ENCODE measurements at places on chromosomes 16 and 17. TPM values are rescaled to one million over a fixed set of nuclear protein-coding genes. Genes with fewer than 3 reads are reported as not detected.

The GINS2 gene
- total RNA-seq, result 9.2 TPM

The HOXB4 gene
- 0.26 TPM for total RNA-seq

The HS3ST6 gene
- not detected for total RNA-seq

The KRTAP9-4 gene
- total RNA-seq, result not detected

The BAHCC1 gene
- total RNA-seq, result 5.7 TPM

The FADS6 gene
- not detected for total RNA-seq

The SYT17 gene
- total RNA-seq, result 0.26 TPM

The TPSG1 gene
- total RNA-seq, result not detected

The GNG13 gene
- not detected for total RNA-seq

The ZNF598 gene
- 12.3 TPM for total RNA-seq

The CNTROB gene
- 21.5 TPM for total RNA-seq

The PLA2G10 gene
- total RNA-seq, result not detected

The HOXB7 gene
- total RNA-seq, result not detected

The SLC13A2 gene
- not detected for total RNA-seq

The CHMP1A gene
- total RNA-seq, result 75.3 TPM

The CDC27 gene
- 132 TPM for total RNA-seq

The DNAH9 gene
- total RNA-seq, result not detected

The MPG gene
- 229 TPM for total RNA-seq

The SMIM36 gene
- not detected for total RNA-seq

The LRRC75A gene
- total RNA-seq, result 2.5 TPM

The MPP2 gene
- 2.0 TPM for total RNA-seq

The WNT9B gene
- total RNA-seq, result 0.13 TPM

The CALB2 gene
- not detected for total RNA-seq

The MAPK8IP3 gene
- total RNA-seq, result 39.2 TPM

The POLDIP2 gene
- 67.1 TPM for total RNA-seq

The CCR7 gene
- total RNA-seq, result not detected

The KREMEN2 gene
- total RNA-seq, result not detected

The IKZF3 gene
- total RNA-seq, result not detected

The HSD11B2 gene
- not detected for total RNA-seq

The SLC22A31 gene
- 0.25 TPM for total RNA-seq

The NECAB2 gene
- 0.13 TPM for total RNA-seq

The SLC4A1 gene
- total RNA-seq, result not detected

The OR4D1 gene
- total RNA-seq, result not detected

The DDX19B gene
- total RNA-seq, result 29.2 TPM

The ZFPM1 gene
- total RNA-seq, result 1.7 TPM

The KRTAP4-5 gene
- total RNA-seq, result not detected

The RNF43 gene
- total RNA-seq, result not detected

The SLFN12L gene
- 0.12 TPM for total RNA-seq

The GLP2R gene
- not detected for total RNA-seq

The TUBB3 gene
- total RNA-seq, result 427 TPM

The OSGIN1 gene
- 2.2 TPM for total RNA-seq

The FBXW10 gene
- under 0.01 TPM for total RNA-seq

The UTP4 gene
- 17.4 TPM for total RNA-seq

The DPEP1 gene
- not detected for total RNA-seq

The NME3 gene
- total RNA-seq, result 35.4 TPM

The MEIOC gene
- total RNA-seq, result not detected

The TP53 gene
- 19.5 TPM for total RNA-seq

The BICDL2 gene
- 0.13 TPM for total RNA-seq

The CDH1 gene
- under 0.01 TPM for total RNA-seq

The AKAP1 gene
- total RNA-seq, result 17.6 TPM

The CNTNAP1 gene
- 25.1 TPM for total RNA-seq

The RCVRN gene
- not detected for total RNA-seq

The WFIKKN2 gene
- 0.12 TPM for total RNA-seq

The MYH11 gene
- 0.13 TPM for total RNA-seq

The TBC1D3E gene
- not detected for total RNA-seq

The BRICD5 gene
- 1.7 TPM for total RNA-seq

The MYL11 gene
- total RNA-seq, result not detected
